ENCODE measurements at places on chromosomes 5 and 9.

DNA sequence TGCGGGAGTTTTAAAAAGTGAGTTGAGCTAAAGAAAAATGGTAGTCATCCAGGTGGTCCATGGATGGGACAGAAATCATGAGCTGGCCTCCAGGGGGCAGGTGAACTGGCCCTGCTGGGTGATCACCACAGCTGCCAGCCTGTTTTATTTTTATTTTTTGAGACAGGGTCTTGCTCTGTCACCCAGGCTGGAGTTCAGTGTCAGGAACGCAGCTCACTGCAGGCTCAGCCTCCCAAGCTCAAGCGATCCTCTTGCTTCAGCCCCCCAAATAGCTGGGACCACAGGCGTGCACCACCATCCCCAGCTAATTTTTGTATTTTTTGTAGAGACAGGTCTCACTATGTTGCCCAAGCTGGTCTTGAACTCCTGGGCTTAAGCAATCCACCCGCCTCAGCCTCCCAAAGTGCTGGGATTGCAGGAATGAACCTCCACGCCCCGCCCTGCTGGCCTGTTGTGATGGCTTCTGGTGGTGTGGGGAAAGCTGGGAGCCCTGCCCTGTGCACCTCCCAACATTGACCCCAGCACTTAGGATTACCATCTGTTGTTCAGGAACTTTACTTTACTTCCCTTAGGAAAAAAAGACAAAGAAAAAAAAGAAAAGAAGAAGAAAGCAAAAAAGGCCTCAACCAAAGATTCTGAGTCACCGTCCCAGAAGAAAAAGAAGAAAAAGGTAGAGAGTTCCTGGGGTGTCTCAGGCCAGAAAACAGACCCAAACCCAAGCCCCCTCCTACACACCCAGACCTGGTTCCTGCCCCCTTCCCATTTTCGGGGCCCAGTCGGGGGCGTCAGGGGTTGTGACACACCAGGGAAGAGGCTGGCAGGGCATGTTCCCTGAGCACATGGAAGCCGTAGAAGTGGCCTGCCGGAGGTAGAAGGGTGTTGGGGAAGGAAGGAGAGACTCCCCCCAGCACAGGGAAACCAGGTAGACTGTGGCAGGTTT, 14.7 kb downstream of the CD74 start:
- no peak for DNase-seq

GRCh38 chr9:29717631-29718030, 2144.3 kb upstream of the C9orf72 start:
- no peak for DNase-seq

DNA sequence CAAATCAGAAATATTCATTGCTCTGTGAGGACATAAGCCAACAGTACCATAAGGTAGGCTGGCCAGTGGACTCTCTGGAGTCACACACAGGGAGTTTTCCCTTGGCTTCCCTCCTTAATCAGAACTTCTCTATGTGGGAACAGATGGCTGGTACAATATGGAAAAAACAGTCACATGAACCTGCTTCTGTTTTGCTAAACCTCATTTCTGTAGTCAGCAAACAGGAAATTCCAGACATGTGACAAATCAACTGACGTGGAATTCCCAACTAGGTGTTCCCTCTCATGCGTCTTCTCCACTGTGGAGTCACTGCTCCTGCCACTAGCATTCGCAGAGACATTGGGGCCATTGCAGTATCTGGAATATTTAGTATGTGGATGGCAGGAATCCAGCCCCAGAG, 617.6 kb downstream of the KIF4B start:
- DNase-seq, result no peak

DNA sequence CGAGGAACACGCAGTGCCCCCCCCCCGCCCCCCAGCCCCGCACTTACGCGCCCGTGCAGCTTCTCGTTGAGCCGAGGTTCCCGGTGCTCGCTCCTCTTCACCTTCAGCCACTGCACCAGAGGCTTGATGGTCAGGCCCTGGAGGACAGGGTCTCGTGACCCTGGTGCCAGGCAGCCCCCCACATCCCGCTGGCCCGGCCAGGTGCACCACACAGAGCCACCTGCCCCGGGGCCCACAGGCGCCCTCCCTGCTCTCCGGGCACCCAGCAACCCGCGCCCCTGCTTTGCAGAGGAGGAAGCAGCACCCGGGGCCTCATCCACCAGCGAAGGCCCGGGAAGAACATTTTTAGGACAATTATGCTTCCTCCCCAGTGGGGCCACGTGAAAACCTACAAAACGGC, 39.0 kb downstream of the EXOC3 start:
- no peak for DNase-seq

DNA sequence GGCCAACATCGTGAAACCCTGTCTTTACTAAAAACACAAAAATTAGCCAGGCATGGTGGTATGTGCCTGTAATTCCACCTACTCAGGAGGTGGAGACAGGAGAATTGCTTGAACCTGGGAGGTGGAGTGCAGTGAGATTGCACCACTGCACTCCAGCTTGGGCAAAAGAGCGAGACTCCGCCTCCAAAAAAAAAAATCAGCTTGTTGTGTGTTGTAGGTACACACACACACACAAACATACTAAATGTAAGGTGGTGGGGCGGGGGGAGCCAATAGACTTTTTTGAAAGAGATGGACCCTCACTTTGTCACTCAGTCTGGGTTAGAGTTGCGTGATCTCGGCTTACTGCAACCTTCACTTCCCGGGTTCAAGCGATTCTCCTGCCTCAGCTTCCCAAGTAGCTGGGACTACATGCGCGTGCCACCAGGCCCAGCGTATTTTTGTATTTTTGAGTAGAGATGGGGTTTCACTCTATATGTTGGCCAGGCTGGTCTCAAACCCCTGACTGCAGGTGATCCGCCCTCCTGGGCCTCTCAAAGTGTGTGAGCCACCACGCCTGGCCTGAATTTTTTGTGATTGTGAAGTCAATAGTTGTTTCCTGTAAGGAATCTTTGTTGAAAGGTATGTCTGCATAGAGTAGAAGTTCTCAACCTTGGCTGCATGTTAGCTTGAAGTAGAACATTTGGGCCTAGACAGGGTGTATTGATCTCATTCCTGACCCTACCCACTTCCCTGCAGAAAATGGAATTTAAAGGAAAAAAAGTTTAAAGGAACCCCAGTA, 13.7 kb downstream of the NPM1 start:
- DNase-seq, result no peak

DNA sequence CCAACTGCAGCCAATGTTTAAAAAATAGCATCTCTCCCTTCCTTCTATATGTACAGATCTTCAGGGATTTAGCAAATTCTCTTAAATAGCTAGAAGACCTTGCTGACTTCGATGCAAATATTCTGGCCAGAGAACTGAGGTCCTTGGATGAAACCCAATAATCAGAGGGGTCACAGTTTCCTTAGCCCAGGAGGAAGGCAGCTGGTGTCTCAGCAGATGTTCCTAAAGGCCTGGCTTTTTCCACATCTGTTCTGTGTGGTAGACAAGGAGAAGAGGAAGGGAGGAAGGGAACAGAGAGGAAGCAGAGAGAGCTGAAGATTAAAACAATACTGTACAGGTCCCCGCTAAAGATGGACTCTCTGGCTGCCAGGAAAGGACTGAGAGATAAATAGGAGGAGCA, 33.1 kb downstream of the BOD1 start:
- no peak for DNase-seq

GRCh38 chr9:3263698-3264097, 262.1 kb downstream of the RFX3 start:
- DNase-seq, result no peak

Data from stimulated activated CD4-positive, alpha-beta T cell treated with anti-CD3 and anti-CD28 coated beads, TNF-alpha, amount 100 ng/mL, for 1 hour (primary cell).